ENCODE measurements at places on chromosomes 3 and 15.
A peak's percentile ranks its signal among the peaks of the same experiment; 100 is the strongest.

- DNase-seq = no peak
These were observed 36.7 kb downstream of the PTPN9 start for GRCh38 chr15:75542386-75542797.

DNA sequence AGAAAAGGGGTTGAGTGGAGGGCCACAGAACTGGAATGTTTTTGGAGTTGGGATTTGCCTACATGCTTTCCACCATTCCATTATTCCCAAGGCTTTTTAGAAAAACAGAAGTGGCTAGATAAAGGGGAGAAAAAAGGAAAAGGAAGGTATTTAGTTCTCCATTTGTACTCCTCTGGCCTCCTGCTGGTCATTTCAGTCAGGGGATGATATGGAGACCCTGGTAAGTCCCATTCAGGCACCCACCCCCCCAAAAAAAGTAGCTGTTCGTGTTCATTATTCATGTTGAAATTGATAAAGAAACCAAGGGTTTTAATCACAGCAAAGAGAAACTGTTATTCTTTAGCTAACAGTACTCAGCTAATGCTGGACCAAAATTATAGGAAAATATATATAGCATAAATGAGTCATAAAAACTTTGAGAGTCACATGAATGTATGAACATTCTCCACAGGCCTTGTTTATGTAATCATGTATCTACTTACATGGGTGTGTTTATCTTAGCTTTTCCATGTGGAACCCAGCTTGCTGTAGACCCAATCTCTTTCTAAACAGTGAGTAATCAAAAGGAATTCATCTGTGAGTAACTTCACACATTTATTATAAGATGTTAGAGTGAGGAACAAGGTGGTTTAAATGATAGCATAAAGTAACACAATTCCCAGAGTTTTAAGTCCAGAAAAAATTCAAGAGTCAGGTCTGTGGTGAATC lies 167.2 kb downstream of the KCNMB2 start:
- DNase-seq = no peak

- no peak for DNase-seq
These were observed 507.0 kb downstream of the FOXP1 start for GRCh38 chr3:71076361-71077002.

DNA sequence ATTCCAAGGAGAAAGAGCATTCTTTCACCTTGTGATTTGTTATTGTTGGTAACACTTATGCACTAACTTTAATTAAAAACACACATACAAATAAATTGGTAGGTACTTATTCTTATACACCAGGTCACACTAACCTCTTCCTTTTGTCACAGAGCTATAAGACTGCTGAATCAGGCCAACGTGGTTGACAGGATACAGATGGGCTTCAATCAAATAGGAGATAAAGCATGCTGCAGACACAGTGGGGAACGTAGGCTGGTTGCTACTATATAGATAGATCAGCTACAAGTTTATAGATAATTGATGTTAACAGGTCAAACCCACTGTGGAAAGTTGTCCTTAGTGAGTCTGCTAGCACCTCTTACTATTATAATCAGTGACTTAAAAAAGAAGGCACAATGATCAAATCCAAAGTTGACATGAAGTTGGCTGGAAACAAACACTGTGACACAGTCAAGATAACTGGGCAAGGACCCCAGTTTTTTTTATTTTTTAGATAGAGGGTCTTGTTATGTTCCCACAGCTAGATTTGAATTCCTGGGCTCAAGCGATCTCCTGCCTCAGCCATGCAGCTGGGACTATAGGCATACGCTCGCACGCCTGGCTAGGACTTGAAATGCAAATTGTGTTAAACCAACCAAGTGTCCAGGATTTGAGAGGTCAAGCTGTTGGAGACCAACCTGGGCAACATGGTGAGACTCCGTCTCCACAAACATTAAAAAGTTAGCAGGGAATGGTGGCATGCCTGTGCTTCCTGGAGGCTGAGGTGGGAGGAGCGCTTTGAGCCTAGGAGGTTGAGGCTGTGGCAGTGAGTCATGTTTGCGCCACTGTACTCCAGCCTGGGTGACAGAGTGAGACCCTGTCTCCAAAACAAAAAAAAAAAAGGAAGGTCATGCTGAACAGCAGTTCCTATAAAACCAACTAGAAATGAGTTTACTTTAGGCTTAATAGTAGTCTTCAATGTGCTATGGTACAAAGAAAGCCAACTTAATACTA lies 97.9 kb upstream of the MEX3B start:
- no peak for DNase-seq

DNA sequence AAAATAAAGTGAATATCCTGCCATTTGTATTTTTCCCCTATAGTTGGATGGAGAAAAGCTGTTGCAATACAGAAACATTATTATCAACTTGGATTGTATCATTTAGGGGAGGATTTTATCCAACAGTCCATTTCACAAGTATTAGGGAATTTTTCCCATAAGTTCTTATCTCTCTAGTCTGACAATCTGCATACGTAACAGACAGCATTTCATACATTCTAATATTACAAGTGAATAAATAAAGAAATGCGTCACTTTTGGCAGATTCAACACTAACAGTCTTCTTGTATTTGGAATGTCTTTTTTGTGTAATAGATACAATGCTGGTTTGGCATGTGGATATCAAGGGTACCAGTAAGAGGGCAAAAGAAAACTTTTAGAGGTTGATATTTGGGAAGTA lies 795.3 kb upstream of the ARRDC4 start:
- no peak for DNase-seq

- no peak for DNase-seq
These were observed 175.4 kb upstream of the PRICKLE2 start for GRCh38 chr3:64400706-64401105.

- DNase-seq = no peak
These were observed 152.2 kb downstream of the TCF12 start for GRCh38 chr15:57070674-57071073.

DNA sequence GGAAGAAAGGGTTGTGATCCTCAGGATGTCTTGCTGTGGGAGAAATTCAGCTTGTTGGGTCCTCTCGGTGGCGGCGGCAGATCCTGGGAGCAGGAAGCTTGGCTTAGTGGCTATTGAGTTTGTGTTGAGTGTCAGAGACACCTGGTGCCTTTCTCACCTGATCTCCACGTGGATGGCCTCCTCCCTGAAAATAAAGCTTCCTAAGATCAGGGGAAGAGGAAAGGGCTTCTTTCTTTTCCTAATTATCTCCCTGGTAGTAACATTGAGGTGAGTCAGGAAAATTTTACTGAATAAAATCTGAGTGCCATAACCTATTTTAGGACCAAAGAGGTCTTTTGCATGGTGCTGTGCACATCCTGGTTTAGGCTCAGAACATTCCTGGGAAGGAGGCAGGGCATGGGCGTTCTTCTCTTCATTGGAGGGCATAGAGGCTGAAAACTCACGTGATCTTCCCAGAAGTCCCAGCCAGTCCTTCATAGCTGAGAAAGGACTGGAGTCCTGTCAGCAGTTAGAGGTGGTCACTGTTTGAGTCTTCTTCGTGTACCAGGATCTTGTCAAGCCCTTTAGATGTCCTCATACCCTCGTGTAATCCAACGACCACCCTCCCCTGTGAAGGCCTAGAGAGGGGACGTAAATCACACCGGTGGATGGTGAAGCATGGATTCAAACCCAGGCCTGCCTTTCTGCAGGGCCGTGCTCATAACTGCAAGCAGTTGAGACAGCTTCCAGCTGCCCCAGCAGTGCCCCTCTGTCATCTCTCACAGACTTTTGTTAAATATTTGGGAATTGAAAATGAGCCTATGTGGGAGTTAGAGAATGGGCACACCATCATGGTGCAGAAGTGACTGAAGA lies 1.1 kb downstream of the CMTM8 start:
- DNase-seq = no peak

DNA sequence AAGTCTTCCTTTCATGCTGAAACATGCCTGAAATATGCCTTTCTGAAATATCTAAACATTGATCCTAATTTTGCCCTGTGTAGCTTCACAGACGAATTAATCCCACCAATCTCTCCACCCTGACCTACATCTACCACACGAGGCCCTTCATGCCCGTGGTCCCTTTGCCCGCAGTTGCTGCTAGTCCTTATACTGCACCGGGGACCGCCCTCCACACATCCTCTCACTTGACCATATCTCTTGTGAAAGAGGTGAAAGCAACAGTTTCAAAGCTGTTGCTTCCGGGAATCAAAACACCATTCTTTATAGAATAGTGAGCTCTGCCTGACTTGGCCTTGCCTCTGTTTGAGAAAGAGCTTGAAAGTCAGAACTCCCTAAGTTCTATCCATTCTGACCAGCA lies 499.5 kb downstream of the NTRK3 start:
- DNase-seq = no peak

DNA sequence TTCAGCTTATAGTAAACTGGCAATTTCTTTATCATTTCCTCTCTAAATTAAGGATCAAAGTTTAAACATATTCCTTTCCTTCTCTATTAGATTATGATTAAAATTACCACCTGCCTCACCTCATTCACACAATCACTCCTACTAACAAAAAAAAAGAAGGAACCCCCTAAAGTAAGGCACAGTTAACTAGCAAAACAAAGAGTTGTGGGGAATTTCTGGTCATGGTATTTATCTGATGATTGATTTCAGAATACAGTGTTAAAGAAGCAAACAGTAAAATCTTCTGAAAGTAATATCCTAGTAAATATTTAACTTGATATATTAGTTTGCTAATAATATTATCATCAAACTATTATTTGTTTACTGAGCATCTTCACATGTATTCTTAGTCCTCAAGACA lies 8.8 kb downstream of the GBE1 start:
- no peak for DNase-seq

DNA sequence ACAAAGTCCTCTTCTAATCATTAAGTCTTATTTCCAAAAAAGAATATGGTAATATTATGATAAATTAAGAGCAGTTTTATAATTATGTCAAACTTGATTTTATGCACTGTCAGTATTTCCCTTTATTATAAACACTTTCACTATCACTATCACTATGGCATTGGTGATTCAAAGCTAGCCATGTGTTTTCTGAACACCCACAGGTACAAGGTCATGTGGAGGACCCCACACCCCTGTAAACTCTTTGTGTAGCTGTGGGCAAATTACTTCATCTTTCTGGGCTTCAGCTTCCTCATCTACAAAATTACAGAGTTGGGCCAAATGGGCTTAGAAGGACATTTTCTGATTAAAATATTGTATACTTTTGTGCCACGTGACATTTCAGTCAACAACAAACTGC lies 41.7 kb downstream of the FBXL22 start:
- DNase-seq = no peak

GRCh38 chr3:16337856-16338540 lies 73.0 kb downstream of the OXNAD1 start:
- peak; percentile 41 for DNase-seq

GRCh38 chr15:65460741-65461347 lies 38.1 kb upstream of the IGDCC4 start:
- DNase-seq = peak; percentile 66

DNA sequence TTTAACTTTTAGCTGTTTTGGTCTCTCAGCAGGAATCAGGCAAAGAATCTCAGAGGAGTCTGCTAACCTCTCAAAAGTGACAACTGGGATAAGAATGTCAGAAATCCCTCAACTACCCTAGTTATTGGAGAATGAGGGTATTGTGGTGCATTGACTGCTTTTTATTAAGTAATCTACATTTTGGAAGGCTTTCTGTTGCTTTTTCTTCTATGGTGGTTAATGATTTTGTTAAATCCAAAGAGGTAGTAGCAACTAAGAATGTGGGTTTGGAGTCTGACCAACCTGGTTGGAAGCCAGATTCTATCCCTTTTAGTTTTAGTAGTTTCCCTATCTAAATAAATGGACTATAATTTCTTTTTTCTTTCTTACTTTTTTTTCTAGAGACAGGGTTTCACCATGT lies 94.7 kb upstream of the RNF7 start:
- no peak for DNase-seq

DNA sequence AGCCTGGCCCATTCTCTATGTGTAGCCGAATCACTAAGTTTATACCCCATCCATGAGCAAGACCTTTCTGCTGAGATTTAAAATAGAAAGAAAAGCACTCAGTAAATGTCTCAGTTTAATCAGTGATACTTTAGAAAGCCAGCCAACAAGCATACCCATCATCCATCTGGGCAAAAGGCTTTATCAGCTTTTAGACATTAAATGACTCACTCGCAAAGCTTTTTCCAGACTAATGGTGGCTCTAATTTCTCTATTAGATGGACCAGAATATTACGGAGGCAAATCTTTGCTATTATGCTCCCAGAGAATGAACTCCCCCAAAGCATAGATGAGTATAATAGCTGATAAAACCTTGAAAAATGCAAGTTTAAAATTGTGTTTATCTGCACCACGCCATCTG lies 727.8 kb downstream of the GBE1 start:
- DNase-seq = no peak

DNA sequence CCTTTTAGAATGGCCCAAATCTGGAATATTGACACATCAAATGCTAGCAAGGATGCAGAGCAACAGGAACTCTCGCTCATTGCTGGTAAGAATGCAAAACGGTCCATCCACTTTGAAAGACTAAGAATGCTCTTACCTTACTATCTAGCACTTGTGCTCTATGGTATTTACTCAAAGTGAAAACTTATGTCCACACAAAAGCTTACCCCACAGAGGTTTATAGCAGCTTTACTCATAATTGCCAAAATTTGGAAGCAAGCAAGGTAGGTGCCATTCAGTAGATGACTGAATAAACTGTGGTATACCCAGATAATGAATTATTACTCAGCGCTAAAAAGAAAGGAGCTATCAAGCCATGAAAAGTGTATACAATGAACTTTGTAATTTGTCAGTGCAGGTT lies 96.4 kb downstream of the CTNNB1 start:
- DNase-seq = no peak
